ENCODE measurements at places on chromosomes 16 and 17.

- no peak for DNase-seq
These were observed 221.4 kb downstream of the MSI2 start for GRCh38 chr17:57477522-57478362.

DNA sequence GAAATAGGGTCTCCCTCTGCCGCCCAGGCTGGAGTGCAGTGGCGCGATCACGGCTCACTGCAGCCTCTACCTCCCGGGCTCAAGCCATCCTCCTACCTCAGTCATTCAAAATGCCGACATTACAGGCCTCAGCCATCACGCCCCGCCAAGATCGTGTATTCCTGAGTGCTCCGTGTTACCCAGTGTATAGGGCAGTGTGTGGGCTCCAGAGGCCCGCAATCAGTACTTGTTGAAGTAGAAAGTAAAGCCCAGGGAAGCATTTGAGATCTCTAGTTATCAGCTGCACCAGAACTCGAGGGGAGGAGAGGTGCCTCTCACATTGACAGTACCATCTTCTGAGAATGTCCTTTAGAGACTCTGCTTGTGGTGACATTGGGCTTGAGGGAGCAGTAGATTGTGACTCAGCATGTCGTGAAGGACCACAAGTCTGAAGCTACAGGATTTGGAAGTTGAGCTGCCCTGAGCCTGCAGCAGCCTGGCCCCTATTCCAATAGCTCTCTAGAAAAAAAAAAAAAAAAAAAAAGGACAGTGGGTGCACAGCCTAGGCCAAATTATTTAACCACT, 1.1 kb upstream of the PRPSAP1 start:
- peak; percentile 27 for DNase-seq

DNA sequence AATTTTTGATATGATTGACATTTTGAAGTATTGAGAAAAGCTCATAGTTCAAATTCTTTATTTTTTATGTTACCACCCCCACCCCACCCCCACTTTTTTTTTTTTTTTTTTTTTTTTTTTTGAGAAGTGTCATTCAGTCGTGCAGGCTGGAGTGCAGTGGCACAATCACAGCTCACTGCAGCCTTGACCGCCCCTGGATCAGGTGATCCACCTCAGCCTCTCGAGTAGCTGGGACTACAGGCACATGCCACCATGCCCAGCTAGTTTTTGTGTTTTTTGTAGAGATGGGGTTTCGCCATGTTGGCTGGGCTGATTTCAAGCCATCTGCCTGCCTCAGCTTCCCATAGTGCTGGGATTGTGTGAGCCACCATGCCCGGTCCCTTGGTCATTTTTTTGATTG, 7.4 kb downstream of the TAF15 start:
- no peak for DNase-seq

- DNase-seq, result peak; percentile 43
These were observed 11.7 kb upstream of the CNTNAP4 start for GRCh38 chr16:76265434-76266045.

- DNase-seq, result no peak
These were observed 19.2 kb upstream of the MRPS23 start for GRCh38 chr17:57868910-57869616.

DNA sequence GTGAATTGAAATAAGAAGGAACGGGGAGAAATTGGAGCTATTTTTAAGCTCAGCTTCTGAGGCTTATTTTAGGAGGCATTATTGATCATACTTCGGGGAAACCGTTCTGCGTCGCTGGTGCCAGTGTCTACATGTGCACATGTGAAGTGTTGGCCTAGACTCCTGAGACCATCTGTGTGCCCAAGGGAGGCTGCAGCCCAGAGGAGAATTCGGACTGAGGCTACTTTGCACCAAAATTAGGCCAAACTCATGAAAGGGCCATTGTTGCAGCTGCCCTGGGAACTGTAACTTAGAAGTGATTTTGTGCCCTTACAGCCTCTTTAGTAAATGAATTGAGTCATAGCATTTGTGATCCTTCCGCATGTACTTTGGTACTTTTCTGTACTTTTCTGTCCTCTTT, 102.0 kb upstream of the NOL11 start:
- no peak for DNase-seq

DNA sequence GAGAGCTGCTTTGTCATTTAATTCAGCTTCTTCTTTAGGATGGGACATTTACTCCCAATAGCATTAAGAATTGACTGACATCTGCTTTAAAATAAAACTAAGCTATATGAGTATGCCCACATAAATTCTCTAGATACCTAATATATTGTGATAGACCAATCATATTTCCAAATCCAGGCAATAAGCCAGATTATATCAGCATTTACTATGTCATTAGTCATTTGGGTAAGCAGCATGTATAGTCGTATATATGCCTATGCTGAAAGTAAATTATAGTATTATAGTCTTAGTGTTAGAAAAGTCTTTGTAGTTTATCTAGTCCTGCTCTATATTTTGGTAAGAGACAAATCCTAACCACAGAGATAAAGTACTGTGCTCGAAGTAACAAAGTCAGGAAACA, 958.1 kb downstream of the KCNJ2 start:
- DNase-seq, result no peak

GRCh38 chr17:50052241-50052796, 3.6 kb upstream of the ITGA3 start:
- DNase-seq, result no peak

DNA sequence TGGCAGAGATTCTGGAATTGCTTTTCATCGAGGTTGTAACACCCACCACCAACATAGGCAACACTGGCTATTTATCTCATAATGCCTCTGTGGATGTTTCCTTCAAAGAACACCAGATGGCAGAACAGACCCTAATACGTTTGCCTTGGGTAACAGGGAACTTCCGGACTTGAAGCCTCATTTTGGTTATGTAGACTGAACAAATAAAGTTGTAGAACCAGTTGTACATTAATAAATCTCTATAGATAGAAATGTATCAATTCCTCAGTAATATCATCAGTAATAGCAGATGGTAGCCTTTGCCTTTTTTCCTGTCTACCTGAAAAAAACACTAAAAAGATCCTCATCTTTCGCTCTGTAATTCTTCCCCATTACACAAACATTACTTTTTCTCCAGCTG, 25.9 kb upstream of the APOH start:
- peak; percentile 62 for DNase-seq

DNA sequence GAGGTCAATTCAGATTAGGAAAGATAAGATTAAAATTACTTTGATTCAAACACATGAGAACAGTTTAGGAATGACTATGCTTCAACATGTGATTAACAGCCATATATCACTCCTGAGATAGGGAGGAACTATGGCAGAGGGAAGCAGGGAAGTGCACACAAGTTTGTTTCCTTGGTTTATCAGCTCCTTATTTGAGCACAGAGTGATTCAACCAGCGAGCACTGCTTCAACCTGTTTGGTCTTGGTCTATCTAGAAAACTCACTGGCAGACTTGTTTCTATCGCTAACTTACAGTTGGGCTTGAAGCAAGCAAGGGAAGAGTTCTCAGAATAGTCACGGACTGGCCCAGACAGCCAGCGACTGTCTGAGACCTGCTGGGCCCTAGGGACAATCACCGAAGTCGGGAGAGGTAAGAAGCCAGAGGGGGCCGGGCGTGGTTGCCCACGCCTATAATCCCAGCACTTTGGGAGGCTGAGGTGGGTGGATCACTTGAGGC, 23.5 kb downstream of the TUBG1 start:
- DNase-seq, result no peak

Measured in SJSA1 (cell line).